ENCODE measurements at places on chromosomes 5 and 9.
A peak's percentile ranks its signal among the peaks of the same experiment; 100 is the strongest.

DNA sequence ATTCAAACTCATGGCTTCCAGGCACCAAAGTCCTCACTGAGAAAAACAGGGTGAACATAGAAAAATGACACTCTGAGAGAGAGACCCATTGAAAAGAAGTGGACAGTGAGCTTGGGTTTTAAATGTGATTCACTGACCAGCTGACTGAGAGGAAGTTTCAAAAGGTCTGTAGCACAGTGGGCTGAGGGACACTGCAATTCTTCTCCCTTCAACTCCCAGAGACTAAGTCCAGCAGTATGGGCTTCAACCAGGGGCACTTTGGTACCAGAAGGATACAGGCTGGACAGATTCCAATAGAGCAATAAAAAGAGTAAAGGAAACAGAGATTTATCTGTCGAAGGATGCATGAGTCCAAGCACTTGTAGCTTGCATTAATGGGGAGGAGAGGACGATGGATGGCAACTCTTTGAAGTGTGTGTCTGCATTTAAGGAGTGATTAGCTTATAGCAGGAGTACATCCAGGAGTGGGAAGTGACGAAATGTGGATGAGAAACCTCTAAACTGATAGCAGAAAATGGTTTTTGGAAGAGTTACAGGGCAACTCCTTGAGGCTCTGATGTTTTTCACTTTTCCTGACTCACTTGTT is 117.0 kb upstream of the ANKRD55 start:
- no peaks in the 10 kb centered on the region for H3K27me3 ChIP-seq
- H3K4me3 ChIP-seq = no peak overlapping the region
- no peak for DNase-seq
- peak overlapping the region; percentile 15 for H3K27ac ChIP-seq
- H3K36me3 ChIP-seq = no peaks in the 10 kb centered on the region

DNA sequence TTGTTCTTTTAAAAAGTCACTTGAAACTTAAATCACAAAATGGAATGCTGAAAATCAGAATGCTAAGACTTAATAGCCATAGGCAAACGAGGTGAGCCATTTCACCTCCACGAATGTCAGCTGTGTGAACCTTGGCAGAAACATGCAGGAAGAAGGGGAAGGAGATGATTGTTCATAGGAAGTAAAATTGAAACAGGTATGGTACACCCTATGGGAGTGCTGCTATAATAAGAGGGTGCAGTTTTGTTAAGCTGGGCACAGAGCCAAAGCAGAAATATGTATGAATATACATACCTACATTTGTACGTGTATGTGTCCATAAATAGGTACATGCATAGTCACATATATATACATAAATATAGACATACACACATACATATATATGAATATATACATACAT is 51.0 kb upstream of the SPINK5 start:
- DNase-seq = peak; percentile 63
- H3K36me3 ChIP-seq = peaks cover 6% of the 10 kb centered on the region
- no peak overlapping the region for H3K4me3 ChIP-seq
- H3K4me1 ChIP-seq = peaks cover 27% of the 10 kb centered on the region
- no peak overlapping the region for H3K27ac ChIP-seq
- no peaks in the 10 kb centered on the region for H3K27me3 ChIP-seq

- DNase-seq = no peak
- no peaks in the 10 kb centered on the region for H3K27me3 ChIP-seq
- no peaks in the 10 kb centered on the region for H3K4me1 ChIP-seq
- no peaks in the 10 kb centered on the region for H3K36me3 ChIP-seq
- H3K27ac ChIP-seq = no peak overlapping the region
Measured at GRCh38 chr9:103301051-103301450, 305.9 kb downstream of the CYLC2 start.

- peaks cover 4% of the 10 kb centered on the region for H3K36me3 ChIP-seq
- no peak overlapping the region for H3K27ac ChIP-seq
- no peak for DNase-seq
- H3K27me3 ChIP-seq = peaks cover 12% of the 10 kb centered on the region
- no peaks in the 10 kb centered on the region for H3K4me1 ChIP-seq
Measured at GRCh38 chr9:114186605-114187289, 31.4 kb downstream of the COL27A1 start.

DNA sequence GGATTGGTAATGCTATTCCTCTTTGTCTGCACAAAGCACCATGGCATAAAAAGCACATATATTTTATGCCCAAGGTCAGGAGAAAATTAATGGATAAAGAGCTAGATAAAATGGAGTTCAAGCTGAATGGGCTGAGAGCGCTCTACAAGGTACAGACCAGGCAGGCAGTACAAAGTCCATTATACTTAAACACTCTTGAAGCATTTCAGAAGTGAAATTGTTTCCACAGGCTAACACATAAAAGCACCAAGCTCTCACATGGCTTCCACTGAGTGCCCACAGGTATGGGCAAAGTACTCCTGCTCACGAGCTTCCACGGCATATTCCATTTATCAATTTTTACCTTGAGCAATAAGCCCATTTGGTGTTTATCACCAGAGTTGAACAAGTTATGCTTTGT is 771.2 kb upstream of the DMAC1 start:
- H3K36me3 ChIP-seq = no peaks in the 10 kb centered on the region
- no peak overlapping the region for H3K4me3 ChIP-seq
- DNase-seq = no peak
- H3K27me3 ChIP-seq = no peaks in the 10 kb centered on the region
- no peak overlapping the region for H3K27ac ChIP-seq
- no peaks in the 10 kb centered on the region for H3K4me1 ChIP-seq

Measured in MCF 10A (cell line).